ENCODE measurements at places on chromosomes 5 and 9.

DNA sequence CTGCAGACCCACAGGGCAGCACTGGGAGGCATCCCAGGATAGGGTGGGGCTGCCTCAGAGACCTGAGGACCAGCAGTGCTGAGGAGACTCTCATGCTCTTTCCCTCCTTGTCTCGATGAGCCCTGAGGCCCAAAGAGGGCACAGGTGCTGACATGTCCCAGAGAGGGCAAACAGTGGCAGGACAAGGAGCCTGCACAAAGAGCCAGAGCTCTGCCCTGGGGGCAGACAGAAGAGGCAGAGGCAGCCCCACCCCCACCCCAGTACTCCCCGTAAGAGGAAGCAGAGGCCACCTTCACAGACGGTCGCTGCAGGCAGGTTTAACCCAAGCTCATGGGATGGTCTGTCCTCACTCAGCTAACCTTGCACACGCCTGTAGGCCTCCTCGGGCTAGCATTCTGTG lies 29.4 kb upstream of the TTLL11 start:
- DNase-seq, result no peak

GRCh38 chr5:78515670-78516069 lies 132.9 kb downstream of the LHFPL2 start:
- no peak for DNase-seq

DNA sequence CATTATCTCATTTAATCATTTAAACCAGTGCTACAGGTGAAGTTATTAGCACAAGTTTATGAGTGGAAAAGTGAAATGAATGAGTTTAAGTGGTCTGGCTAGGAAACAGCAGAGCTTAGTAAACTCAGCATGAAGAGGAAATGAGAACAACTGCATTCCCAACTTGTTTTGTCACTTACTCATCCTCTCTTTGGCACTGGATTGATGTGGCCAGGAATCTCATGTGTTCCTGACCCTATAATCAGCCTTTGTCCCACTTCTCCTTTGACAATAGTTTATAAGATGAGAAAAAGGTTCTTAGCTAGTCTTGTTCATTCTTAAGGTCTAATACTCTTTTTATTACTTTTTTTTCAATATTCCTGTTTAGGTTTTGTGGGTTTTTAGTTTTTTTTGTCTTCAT lies 559.2 kb upstream of the TLE4 start:
- DNase-seq, result no peak

DNA sequence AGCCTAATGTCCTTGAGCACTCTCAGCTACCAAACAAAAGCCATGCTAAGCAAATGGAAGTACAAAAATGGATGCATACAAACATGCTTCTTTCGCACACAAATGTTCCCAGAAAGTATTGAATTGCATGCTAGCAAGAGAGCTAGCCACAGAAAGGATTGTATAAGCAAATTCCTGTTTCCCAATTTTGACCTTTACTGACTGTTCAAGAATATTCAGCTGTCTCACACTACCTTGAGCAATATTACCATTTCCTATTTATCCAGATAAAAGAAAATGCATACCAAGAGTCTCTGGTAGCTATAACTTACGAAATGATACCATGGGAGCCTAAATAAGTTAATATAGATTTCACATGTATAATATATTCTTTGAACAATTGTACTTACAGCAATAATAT lies 264.6 kb downstream of the TMEM167A start:
- no peak for DNase-seq

DNA sequence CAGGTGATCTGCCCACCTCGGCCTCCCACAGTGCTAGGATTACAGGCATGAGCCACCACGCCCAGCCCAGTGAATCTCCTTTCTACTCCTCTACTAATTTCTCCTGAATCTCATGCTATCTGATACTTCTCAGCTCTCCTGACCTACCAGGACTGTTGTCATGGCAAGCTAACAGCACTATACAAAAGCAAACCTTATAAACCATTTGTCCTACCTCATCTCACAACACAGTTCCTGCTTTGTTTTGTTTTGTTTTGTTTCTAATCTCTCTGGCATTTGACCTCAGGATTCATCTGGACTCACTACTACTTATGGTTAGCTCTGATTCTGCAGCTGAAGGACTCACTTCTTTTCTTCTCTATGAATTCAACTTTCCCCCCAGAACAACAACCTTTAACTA lies 734.8 kb downstream of the TLE1 start:
- DNase-seq, result no peak

- DNase-seq, result peak; percentile 33
These were observed 69.3 kb downstream of the HSD17B3 start for GRCh38 chr9:96232539-96233241.

- DNase-seq, result no peak
These were observed 129.0 kb downstream of the DAB2IP start for GRCh38 chr9:121780177-121781040.

DNA sequence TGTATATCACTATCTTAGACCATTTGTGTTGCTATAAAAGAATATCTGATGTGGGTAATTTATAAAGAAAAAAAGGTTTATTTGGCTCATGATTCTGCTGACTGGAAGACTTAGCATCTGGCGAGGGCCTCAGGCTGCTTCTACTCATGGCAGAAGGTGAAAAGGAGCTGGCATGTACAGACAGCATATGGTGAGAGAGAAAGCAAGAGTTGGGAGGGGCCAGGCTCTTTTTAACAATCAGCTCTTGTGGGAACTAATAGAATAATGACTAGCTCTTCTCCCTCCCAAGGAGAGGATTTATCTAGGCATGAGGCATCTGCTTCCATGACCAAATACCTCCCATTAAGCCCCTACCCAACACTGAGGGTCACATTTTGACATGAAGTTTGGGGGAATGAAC lies 130.2 kb upstream of the SV2C start:
- DNase-seq, result no peak

- no peak for DNase-seq
These were observed 147.0 kb upstream of the RASA1 start for GRCh38 chr5:87120518-87121303.

- no peak for DNase-seq
These were observed 460.4 kb upstream of the RORB start for GRCh38 chr9:74036549-74037231.

Data from midbrain (tissue), 1 donor.